ENCODE measurements at places on chromosomes 7 and 10. TPM values are rescaled to one million over a fixed set of nuclear protein-coding genes. Genes with fewer than 3 reads are reported as not detected.
A peak's percentile ranks its signal among the peaks of the same experiment; 100 is the strongest.

The CHPF2 gene
- 39.4 TPM for total RNA-seq

The CALML3 gene
- total RNA-seq: not detected

The TDRD1 gene
- total RNA-seq: 0.42 TPM

The SLC26A3 gene
- total RNA-seq: 12.0 TPM

The RPEL1 gene
- not detected for total RNA-seq

The UPK3B gene
- total RNA-seq: 0.75 TPM

The SCART1 gene
- 1.7 TPM for total RNA-seq

The SMKR1 gene
- total RNA-seq: not detected

The ZNF775 gene
- 12.5 TPM for total RNA-seq

The EXOSC1 gene
- total RNA-seq: 41.9 TPM

The CCL24 gene
- total RNA-seq: not detected

The GBX1 gene
- not detected for total RNA-seq

GRCh38 chr10:11742009-11742778, at the start of gene ECHDC3:
Gene ECHDC3, plus strand, starts transcription at chr10:11742382. Its CDS starts 195 bp downstream, at chr10:11742577.
- DNase-seq: no peak
- H3K4me3 ChIP-seq: peak within 1 kb of the TSS; percentile 56
- peak within 1 kb of the TSS; percentile 55 for H3K27ac ChIP-seq
- H3K36me3 ChIP-seq: no peaks in the 10 kb centered on the region
- H3K4me1 ChIP-seq: peaks cover 34% of the 10 kb centered on the region

DNA sequence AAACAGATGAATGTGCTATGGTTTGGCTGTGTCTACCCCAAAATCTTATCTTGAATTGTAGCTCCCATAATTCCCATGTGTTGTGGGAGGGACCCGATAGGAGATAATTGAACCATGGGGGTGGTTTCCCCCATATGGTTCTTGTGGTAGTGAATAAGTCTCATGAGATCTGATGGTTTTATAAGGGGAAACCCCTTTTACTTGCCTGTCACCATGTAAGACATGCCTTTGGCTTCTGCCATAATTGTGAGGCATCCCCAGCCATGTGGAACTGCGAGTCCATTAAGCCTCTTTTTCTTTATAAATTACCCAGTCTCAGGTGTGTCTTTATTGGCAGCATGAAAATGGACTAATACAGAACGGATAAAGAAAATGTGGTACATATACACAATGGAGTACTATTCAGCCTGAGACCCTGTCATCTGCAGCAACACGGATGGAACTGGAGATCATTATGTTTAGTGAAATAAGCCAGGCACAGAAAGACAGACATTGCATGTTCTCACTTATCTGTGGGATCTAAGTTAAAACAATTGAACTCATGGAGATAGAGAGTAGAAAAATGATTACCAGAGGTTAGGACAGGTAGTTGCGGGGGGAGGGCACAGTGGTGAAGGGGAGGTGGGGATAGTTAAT, 587.6 kb upstream of the NRP1 start:
- H3K27ac ChIP-seq: no peak overlapping the region
- DNase-seq: no peak
- no peaks in the 10 kb centered on the region for H3K4me1 ChIP-seq
- no peak overlapping the region for H3K4me3 ChIP-seq
- H3K36me3 ChIP-seq: no peaks in the 10 kb centered on the region

DNA sequence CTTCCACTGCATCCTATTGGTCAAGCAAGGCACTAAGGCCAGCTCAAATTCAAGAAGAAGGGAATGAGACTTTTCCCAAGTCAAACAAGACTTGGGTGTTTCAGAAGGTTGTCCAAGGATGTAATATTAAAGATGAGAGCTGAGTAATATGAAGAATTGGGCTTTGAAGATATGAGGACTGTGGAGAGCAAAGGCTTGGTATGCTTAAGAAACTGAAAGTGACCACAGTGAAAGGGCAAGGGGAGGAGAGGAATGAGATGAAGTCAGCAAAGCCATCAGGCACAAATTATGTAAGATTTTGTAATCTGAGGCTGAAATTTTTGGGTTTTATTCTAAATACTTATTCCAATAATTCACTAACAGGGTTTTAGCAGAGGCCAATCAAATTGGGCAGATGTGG, 38.6 kb upstream of the NPY start:
- no peak overlapping the region for H3K27ac ChIP-seq
- H3K36me3 ChIP-seq: no peaks in the 10 kb centered on the region
- no peak overlapping the region for H3K4me3 ChIP-seq
- DNase-seq: no peak
- H3K4me1 ChIP-seq: no peaks in the 10 kb centered on the region

GRCh38 chr10:32161586-32161985, 105.4 kb upstream of the KIF5B start:
- no peaks in the 10 kb centered on the region for H3K27me3 ChIP-seq
- H3K27ac ChIP-seq: no peak overlapping the region
- no peak for DNase-seq
- no peak overlapping the region for H3K4me3 ChIP-seq
- H3K36me3 ChIP-seq: no peaks in the 10 kb centered on the region

DNA sequence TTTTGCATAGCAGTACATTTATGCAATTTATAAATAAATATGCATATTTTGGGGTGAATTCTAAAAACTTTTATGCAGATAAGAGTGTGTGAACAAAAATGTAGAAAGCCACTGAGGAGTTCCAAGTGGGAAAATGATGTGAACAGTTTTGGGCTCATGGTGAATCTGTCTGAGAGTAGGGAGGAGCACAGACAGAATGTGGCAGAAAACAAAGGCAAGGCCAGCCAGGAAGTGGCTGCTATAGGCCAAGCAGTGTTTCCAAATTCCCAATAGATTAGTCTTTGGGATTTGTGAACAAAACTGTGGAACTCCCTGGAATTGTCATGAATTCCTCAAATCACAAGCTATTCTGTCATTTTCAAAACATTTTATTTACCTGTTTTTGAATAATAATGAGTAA, 73.6 kb upstream of the AMPH start:
- no peak overlapping the region for H3K4me3 ChIP-seq
- no peaks in the 10 kb centered on the region for H3K4me1 ChIP-seq
- no peaks in the 10 kb centered on the region for H3K36me3 ChIP-seq
- H3K27me3 ChIP-seq: peaks cover 12% of the 10 kb centered on the region
- DNase-seq: no peak
- no peak overlapping the region for H3K27ac ChIP-seq

GRCh38 chr10:72367301-72367960, 12.7 kb upstream of the DNAJB12 start:
- no peak for DNase-seq
- no peak overlapping the region for H3K4me3 ChIP-seq
- H3K27me3 ChIP-seq: no peaks in the 10 kb centered on the region
- no peak overlapping the region for H3K27ac ChIP-seq

DNA sequence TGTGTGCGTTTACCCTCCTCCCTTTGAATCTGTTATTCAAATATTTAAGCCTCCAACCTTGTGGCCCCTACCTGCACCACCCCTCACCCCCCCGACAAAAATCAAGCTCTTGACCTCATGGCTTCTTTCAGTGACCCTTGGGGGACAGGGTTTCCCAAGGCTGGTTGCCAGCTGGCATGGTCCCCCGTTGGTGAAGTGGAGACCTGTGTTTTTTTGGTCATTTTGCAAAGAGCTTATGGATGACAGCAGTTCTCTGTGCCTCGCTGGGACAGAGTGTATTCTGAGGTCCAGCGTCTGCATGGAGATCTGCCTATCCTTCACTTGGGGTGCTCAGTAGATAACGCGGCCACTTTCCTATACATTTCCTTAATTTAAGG, 111.0 kb downstream of the TCF7L2 start:
- H3K27me3 ChIP-seq: no peaks in the 10 kb centered on the region
- DNase-seq: no peak
- H3K27ac ChIP-seq: peak overlapping the region; percentile 65
- H3K36me3 ChIP-seq: no peaks in the 10 kb centered on the region
- peaks cover 52% of the 10 kb centered on the region for H3K4me1 ChIP-seq

- no peak overlapping the region for H3K27ac ChIP-seq
- DNase-seq: no peak
- H3K27me3 ChIP-seq: no peaks in the 10 kb centered on the region
- no peaks in the 10 kb centered on the region for H3K4me1 ChIP-seq
- H3K4me3 ChIP-seq: no peak overlapping the region
Observed at GRCh38 chr7:120864141-120864900, 6.4 kb upstream of the TSPAN12 start.

DNA sequence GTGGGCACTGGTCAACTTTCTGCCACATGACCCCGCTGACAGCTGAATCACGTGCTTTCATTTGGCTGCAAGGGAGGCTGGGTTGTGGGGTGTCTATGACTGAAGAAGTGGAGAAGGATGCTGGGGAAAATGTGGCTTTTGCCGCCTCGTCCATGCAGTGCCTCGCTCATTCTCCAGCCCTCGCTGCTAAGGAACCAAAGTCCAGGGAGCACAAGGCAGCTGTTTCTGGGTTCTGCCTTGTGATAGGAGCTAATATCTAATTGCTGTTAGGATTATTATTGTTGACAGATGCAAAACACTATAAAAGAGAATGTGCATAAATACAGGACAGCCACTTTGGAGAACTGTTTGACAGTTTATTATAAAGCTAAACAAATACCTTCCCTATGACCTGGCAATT, 4.9 kb upstream of the CAMK2B start:
- H3K4me1 ChIP-seq: peaks cover 11% of the 10 kb centered on the region
- no peak for DNase-seq
- no peak overlapping the region for H3K27ac ChIP-seq
- no peak overlapping the region for H3K4me3 ChIP-seq
- no peaks in the 10 kb centered on the region for H3K27me3 ChIP-seq

DNA sequence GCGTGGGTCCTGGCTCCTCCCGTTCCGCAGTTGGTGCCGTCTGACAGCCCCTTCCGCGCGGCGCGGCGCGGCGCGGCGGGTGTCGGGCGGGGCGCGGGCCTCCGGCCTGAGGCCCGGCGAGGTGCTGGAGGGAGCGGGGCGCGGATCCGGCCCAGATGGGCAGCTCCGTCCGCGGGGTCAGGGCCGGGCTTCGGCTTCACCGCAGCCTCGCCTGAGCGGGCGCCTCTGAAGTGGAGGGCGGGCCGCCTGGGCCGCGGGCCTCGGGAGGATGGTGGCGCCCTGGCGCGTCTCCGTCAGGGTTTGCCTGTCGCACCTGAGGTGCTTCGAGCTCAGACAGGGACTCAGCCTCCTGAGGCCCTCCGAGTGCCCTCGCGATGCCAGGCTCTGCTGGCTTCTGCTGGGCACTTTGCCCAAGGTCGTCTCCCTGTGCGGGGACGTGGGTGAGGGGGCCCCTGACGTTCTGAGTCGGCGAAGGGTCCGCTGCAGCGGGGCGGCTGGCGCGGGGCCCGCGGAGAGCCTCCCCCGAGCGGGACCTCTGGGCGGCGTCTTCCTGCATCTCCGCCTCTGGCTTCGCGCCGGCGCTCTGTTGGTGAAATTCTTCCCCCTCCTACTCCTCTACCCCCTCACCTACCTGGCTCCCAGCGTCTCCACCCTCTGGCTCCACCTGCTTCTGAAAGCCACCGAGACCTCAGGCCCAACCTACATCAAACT, 473 bp downstream of the ADCK2 start:
- no peaks in the 10 kb centered on the region for H3K36me3 ChIP-seq
- H3K27ac ChIP-seq: peak overlapping the region; percentile 91
- no peaks in the 10 kb centered on the region for H3K27me3 ChIP-seq
- no peak for DNase-seq
- H3K4me1 ChIP-seq: peaks cover 42% of the 10 kb centered on the region
- peak overlapping the region; percentile 75 for H3K4me3 ChIP-seq

GRCh38 chr7:146176860-146177259, 60.3 kb downstream of the CNTNAP2 start:
- H3K27me3 ChIP-seq: no peaks in the 10 kb centered on the region
- H3K4me1 ChIP-seq: no peaks in the 10 kb centered on the region
- no peak overlapping the region for H3K27ac ChIP-seq
- H3K36me3 ChIP-seq: no peaks in the 10 kb centered on the region
- no peak for DNase-seq
- no peak overlapping the region for H3K4me3 ChIP-seq

- no peak overlapping the region for H3K27ac ChIP-seq
- DNase-seq: no peak
- H3K27me3 ChIP-seq: no peaks in the 10 kb centered on the region
- H3K36me3 ChIP-seq: peaks cover 13% of the 10 kb centered on the region
- no peak overlapping the region for H3K4me3 ChIP-seq
Observed at GRCh38 chr10:132209130-132209529, 22.4 kb downstream of the DPYSL4 start.

- H3K36me3 ChIP-seq: no peaks in the 10 kb centered on the region
- no peak for DNase-seq
- H3K4me1 ChIP-seq: no peaks in the 10 kb centered on the region
- H3K27me3 ChIP-seq: no peaks in the 10 kb centered on the region
- H3K4me3 ChIP-seq: no peak overlapping the region
Observed at GRCh38 chr7:12297283-12298108, 86.4 kb downstream of the TMEM106B start.

- no peaks in the 10 kb centered on the region for H3K27me3 ChIP-seq
- no peak overlapping the region for H3K4me3 ChIP-seq
- peaks cover 100% of the 10 kb centered on the region for H3K4me1 ChIP-seq
- no peak for DNase-seq
- peak overlapping the region; percentile 77 for H3K27ac ChIP-seq
- no peaks in the 10 kb centered on the region for H3K36me3 ChIP-seq
Observed at GRCh38 chr7:55075464-55076021, 56.7 kb downstream of the EGFR start.

DNA sequence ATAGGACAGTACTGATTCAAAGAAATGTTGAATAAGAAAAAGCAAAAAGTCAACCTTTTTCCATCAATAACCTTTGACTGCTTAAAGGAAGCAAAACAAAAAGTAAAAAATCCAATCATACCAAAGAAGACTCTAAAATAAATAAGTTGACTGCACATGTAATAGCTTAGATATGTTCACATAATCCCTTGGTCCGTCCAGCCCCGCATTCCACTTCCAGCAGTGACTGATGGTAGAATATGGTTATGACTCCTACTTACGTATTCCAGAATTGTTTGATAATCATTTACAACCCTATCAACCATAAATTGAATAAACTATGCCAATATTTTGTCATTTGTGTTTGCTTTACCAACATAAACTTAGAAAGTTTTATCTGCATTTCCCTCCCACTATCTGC, 77.9 kb downstream of the CTNNA3 start:
- H3K27me3 ChIP-seq: no peaks in the 10 kb centered on the region
- H3K4me1 ChIP-seq: no peaks in the 10 kb centered on the region
- DNase-seq: no peak
- H3K36me3 ChIP-seq: no peaks in the 10 kb centered on the region
- no peak overlapping the region for H3K27ac ChIP-seq

DNA sequence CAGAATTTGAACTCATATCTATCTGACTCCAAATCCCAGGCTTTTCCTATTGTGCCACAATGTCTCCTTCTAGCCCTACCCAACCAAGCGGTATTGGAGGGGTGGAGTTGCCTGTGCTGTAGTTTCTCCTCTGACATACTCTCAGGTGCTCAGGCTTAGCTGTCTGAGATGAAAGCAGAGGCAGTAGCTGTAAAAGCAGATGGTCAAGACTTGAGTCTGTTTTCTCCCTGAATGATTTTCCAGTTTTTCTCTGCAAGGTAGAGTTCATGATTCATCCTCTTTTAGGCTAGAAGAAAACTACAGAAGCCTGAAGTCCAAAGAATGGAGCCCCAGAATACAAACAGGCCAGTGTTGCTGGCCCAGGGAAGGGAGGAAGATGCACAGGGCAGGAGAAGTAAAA, 130.0 kb downstream of the PDE1C start:
- no peak overlapping the region for H3K4me3 ChIP-seq
- no peaks in the 10 kb centered on the region for H3K36me3 ChIP-seq
- no peak for DNase-seq

GRCh38 chr7:1716263-1717094, 46.4 kb downstream of the ELFN1 start:
- H3K27me3 ChIP-seq: no peaks in the 10 kb centered on the region
- H3K36me3 ChIP-seq: no peaks in the 10 kb centered on the region
- H3K27ac ChIP-seq: no peak overlapping the region
- H3K4me3 ChIP-seq: no peak overlapping the region
